Activated T-cell treated with anti-CD3 and anti-CD28 coated beads, Interleukin-2, amount 50 U/mL, for 24 hours (primary cell): ENCODE measurements at places on chromosomes 6 and 20.

GRCh38 chr6:13351271-13351670 lies 22.9 kb upstream of the TBC1D7 start:
- H3K4me3 ChIP-seq, result no peak overlapping the region
- no peak for DNase-seq
- peaks cover 31% of the 10 kb centered on the region for H3K4me1 ChIP-seq
- H3K36me3 ChIP-seq, result no peaks in the 10 kb centered on the region
- no peak overlapping the region for H3K27ac ChIP-seq

- H3K4me3 ChIP-seq, result no peak overlapping the region
- H3K36me3 ChIP-seq, result no peaks in the 10 kb centered on the region
- H3K27ac ChIP-seq, result no peak overlapping the region
- DNase-seq, result no peak
- H3K4me1 ChIP-seq, result no peaks in the 10 kb centered on the region
- H3K27me3 ChIP-seq, result no peaks in the 10 kb centered on the region
Observed at GRCh38 chr20:48180618-48181017, 395.3 kb upstream of the SULF2 start.

GRCh38 chr6:48922837-48923236 lies 540.2 kb downstream of the MMUT start:
- no peak overlapping the region for H3K27ac ChIP-seq
- H3K4me3 ChIP-seq, result no peak overlapping the region
- H3K4me1 ChIP-seq, result no peaks in the 10 kb centered on the region
- no peak for DNase-seq

- no peak for DNase-seq
- H3K36me3 ChIP-seq, result peaks cover 3% of the 10 kb centered on the region
- H3K4me1 ChIP-seq, result peaks cover 52% of the 10 kb centered on the region
- no peaks in the 10 kb centered on the region for H3K27me3 ChIP-seq
- no peak overlapping the region for H3K4me3 ChIP-seq
Observed at GRCh38 chr6:157029980-157030690, 253.0 kb downstream of the ARID1B start.

GRCh38 chr6:132218059-132218696 lies 183.1 kb downstream of the MOXD1 start:
- H3K27me3 ChIP-seq, result peaks cover 20% of the 10 kb centered on the region
- H3K4me1 ChIP-seq, result no peaks in the 10 kb centered on the region
